ENCODE measurements at places on chromosomes 2 and 18.

DNA sequence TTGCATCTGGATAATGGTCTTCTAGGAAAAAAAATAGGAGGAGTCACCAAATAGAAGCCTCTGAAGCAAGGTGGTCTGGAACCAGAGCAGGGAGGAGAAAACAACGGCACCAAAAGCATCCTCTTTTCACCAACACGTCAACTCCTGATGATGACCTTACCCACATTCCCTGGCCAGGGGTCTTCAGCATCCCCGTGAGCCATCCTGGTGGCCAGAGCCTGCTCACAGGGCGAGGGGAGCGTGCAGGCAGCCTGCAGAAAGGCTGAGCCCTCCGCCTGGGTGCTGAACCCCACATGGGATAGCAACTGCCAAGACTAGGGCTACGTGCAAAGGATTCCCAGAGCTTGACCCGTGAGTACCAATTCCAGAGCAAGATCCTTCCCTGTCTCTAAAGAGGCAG is 191.0 kb downstream of the NDUFA10 start:
- no peak for DNase-seq

GRCh38 chr18:23968638-23969604 is 45.6 kb upstream of the TTC39C start:
- DNase-seq: no peak

DNA sequence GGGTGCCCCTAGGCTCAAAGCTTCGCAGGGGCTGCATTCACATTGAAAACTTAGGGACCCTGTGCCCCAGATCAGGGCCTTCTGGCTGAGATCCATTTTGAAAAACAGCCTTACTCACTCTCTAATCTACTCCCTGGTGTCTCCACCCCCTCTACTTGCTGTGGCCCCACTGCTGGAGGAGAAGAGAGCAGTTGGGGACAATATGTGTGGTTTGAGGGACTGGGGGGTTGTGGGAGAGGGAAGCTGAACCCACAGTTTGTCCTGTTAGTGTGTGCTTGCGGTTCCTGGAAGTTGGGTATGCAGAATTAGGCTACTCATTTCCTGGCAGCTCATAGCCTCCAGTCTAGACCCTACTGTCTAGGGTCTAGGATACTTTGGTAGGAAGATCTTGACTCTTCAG is 211.4 kb downstream of the PRKCE start:
- no peak for DNase-seq

DNA sequence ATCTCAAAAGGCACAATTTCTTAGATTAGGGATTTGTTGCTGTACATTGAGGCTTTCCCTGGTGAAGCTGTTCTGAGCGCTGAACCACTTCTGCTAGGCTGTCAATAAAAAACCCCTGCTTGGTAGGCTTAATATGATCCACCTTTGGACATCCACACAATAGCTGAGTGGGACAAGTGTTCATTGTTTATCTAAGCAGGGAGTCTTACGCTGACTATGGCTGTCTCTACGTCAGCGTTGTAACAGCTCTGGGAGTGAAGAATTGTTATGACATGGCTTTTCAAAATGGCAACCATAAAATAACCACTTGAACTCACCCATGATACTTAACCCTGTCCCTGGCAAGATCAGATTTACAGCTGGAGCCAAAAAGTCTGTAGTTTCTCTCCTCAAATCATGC is 111.5 kb upstream of the SULT1C3 start:
- DNase-seq: no peak

- no peak for DNase-seq
Observed at GRCh38 chr2:176656038-176656775, 387.0 kb downstream of the MTX2 start.

- DNase-seq: no peak
Observed at GRCh38 chr18:79629249-79629558, 50.4 kb upstream of the CTDP1 start.

- DNase-seq: no peak
Observed at GRCh38 chr18:57149531-57149930, 2.6 kb downstream of the BOD1L2 start.

- DNase-seq: no peak
Observed at GRCh38 chr2:100106460-100106859, 35.9 kb downstream of the AFF3 start.

GRCh38 chr2:210000464-210001324 is 1.7 kb upstream of the RPE start:
- no peak for DNase-seq

DNA sequence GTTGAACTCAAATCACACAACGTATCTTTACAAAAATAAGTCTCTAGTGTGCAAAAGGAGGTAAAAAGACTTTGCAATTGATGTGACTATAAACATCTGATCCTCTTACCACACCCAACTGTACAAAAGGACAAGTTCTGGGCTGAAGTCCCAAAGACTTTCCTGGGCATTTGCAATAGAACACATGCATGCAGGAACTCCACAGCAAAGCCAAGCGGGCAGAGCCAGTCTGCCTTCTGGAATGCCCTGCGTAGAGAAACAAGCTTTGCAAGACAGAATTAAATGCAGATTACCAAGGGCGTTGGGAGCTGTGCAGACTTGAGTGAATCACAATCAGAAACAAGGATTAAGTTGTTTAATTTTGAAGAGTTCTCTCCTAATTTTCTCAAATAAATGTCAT is 208.4 kb upstream of the ZNF521 start:
- no peak for DNase-seq

Data from NCI-H526 treated with DMSO at 0.1 percent for 48 hours (cell line).